Thymus (tissue), 14 donors: ENCODE measurements at places on chromosomes 1 and 21.

DNA sequence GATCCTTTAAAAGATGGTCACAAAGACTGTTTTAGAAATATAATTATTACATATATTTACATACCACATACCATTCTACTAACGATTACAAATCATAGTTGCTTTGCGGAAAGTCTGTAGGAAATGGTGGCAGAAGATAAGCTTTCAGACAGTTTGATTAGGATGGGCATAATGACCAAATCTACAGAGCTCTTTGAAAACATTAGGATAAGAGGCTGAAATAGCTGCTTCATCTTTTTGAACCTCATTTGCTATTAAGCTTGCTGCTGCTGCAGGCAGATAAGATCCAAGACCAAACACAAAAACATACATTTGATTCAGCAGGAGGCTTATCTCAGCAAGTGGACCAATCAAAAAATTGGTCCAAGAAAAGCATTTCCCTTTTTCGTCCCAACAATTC lies 47.1 kb downstream of the DDAH1 start:
- no peak for DNase-seq

GRCh38 chr21:26091480-26092018 lies 79.0 kb downstream of the APP start:
- DNase-seq, result no peak

DNA sequence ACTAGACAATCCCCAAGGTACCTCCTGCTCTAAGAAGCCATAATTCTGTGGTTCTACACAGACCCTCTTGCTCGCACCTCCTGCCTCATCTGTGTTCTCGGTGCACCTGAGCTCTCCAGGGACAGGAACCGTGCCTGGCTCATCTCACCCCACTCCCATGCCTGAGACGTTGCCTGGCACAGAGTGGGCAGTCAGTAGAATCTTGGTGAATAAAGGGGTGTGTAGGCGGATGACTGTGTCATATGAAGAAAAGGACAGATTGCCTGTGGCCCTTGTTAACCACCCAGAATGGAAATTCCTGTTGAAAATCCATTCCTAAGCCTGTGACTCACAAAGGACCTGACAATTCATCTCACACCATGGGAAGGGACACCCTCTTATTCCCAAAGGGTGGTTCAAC lies 92.9 kb downstream of the KCNN3 start:
- no peak for DNase-seq

DNA sequence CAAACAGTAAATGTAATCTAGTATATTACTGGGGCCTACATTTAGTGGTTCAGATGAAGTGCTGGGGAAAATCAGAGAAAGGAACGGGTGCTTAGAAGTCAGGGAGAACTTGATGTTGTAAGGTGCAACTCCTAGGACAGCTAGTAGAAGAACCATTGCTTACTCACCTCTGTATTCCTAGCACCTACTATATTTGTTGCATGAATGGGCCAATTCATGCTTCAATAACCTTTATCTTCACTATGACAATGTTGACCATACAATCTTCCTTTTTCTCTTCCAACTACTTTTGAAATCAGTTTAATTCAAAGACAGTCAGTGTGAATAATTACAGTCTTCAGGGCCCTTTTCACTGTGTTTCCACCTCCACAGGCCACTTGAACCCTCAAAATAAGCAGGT lies 125.0 kb upstream of the DMRTA2 start:
- no peak for DNase-seq

GRCh38 chr1:82317671-82318070 lies 516.9 kb downstream of the ADGRL2 start:
- DNase-seq, result no peak

DNA sequence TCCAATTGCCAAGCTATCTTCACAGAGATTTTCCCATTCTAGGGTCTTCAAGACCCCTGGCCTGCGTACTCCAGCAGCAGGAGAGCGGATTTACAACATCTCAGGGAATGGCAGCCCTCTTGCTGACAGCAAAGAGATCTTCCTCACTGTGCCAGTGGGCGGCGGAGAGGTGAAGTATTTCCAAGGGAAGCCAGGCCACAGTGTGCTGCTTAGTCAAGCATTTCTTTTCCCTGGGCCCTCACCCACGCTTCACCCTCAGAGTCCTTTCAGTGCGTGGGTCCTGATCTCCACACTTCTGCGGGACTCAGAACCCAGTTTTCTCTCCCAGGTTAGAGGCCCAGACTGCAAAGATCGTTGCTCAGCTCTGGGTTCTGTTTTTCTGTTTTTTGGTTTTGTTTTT lies 13.1 kb downstream of the CDCA8 start:
- no peak for DNase-seq

DNA sequence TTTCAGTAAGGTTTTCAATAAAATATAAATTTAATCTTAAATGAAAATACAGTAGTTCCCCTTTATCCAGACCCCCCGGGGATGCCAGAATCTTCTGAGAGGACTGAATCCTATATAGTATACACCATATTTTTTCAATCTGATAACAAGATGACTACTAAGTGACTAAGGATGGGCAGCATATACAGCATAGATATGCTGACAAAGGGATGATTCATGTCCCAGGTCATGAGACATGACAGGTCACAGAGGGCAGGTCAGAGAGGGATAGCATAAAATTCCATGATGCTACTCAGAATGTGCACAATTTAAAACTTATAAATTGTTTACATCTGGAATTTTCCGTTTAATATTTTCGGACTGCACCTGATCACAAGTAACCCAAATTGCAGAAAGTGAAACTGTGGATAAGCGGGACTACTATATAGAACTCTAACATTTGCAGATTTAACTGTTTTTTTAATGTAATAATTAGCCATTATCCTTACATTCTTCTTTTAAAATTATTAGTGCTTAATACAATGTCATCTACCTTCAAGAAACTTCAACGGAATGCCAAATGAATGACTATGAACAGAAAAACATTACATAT lies 48.8 kb downstream of the LRRC40 start:
- DNase-seq, result no peak

DNA sequence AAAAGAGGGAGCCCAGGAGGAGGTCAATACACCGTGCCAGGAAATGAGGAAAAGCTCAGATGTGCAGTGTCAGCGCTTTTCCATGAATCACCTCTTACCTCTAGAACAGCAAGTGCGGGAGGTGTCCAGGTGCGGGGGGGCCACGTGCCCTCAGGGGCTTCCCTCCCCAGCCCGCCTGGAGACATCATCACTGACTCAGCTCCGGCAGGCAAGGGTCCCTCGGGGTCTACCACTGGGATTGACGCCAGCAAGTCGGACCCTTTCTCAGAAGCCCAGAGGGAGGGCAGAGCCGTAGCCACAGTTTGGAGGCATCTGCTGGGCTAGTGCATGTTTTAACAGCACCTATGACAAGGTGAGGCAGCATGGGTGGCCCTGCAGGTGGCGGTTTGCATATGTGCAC lies 67.4 kb upstream of the TRAPPC10 start:
- no peak for DNase-seq

DNA sequence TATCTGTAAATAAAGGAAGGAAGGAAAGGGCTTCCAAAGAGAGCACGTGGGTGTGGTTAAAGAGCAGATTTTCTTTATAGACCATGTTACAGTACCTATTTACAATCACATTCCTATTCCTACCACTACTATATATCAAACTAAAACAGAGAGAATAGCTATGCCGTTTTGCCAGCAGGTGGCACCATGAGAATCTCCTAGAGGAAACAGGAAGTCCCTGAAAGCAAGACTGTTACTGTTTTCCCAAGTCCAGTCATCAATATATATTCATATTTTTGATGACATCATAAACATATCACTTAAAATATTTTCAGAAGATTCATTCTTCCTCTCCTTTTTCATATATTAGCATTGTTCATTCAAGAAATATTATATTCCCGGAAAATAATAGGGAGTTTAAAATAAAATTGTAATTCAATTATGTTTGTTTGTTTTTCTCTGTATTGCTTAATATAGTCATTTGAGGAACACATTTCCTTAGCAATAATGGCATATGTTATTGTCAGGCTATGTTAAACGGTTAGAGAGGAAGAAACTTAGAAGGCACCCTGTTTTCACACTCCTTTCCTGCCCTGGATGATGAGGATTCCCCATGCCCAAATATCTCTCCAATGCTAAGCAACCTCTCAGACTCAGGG lies 6.6 kb downstream of the CCDC190 start:
- peak; percentile 13 for DNase-seq

- DNase-seq, result no peak
Observed at GRCh38 chr1:156435545-156436140, 64.9 kb downstream of the MEF2D start.

- no peak for DNase-seq
Observed at GRCh38 chr1:110573314-110573713, 32.8 kb downstream of the KCNA2 start.

DNA sequence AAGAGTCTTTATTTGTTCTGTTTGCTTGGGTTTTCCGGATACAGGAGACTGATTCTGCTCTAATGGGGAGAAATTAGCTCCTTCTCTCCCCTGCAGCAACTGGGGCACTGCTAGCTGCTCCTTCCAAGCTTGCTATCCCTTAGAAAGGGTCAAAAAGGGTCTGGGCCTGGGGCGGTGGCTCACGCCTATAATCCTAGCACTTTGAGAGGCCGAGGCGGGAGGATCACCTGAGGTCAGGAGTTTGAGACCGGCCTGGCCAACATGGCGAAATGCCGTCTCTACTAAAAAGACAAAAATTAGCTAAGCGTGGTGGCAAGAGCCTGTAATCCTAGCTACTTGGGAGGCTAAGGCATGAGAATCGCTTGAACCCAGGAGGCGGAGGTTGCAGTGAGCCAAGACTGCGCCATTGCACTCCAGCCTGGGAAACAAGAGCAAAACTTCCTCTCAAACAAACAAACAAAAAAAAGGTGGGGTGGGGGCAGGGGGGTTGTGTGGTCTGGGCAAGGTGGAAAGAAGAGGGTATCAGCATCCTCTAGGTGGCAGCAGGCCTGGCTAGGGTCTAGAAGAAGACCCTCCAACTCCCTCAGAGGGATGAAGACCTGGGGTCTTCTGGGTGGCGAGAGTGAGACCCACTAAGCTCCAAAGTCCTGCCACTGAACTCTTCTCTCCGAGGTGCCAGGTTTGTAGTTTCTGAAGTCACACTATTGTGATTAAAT lies 15.4 kb upstream of the TBX15 start:
- no peak for DNase-seq

DNA sequence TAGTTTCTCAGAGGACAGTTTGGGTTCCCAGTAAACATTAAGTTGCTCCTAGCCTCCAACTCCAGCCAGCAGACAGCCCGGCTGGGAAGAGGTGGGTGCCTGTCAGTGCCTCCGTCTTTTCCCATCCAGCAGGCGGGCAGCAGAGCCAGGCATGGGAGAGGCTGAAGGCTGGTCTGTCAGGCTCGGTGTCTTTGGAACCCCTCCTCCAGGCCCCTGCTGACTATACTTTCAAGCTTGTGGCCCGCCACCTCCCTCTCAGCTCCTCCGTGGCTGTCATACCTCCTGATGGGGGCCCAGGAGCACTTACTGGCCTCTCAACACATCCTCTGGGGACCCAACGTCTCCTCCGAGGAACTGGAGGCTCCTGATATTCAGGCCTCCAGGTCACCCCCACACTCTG lies 140.9 kb downstream of the ACTL8 start:
- DNase-seq, result no peak

- no peak for DNase-seq
Observed at GRCh38 chr1:178885869-178886268, 15.0 kb upstream of the ANGPTL1 start.

GRCh38 chr1:184646824-184647223 lies 107.8 kb downstream of the EDEM3 start:
- DNase-seq, result no peak

DNA sequence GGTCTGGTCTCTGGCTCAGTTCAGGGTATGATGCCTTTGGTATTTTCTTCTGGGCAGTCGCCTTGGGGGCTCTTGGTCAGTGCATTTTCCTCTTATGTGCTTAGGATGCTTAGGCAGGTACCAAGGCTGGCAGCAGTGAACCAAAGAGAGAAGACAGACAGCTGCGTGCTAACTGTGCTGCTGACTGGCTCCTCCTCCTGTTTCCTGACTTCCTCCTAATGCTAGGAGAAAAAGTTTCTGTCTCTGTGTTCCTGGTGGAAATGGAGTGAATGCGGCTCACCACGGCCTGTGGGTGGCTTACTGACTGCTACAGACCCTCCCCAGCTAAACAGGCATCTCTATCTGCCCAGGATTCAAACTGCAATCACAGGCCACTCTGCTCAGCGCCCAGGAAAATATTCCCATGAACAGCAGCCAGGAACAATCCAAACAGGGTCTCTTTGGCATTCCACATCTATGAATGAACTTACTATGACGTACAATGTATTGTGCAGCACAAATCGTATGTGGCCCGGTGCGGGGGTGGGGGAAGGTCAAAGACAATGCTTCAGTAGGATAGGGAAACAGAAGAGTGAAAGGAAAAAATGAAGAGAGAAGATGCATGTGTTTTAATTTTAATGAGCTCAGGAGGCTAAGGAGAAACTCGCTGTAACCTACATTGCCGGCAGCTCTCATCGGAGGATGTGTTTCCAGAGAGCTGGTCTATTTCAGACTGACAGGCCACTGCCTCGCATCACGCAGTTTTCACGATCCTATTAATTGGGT lies 2.8 kb downstream of the ABCG1 start:
- no peak for DNase-seq

GRCh38 chr1:59055908-59056719 lies 240.8 kb upstream of the FGGY start:
- no peak for DNase-seq

GRCh38 chr1:1116701-1117468 lies 996 bp upstream of the C1orf159 start:
- no peak for DNase-seq

DNA sequence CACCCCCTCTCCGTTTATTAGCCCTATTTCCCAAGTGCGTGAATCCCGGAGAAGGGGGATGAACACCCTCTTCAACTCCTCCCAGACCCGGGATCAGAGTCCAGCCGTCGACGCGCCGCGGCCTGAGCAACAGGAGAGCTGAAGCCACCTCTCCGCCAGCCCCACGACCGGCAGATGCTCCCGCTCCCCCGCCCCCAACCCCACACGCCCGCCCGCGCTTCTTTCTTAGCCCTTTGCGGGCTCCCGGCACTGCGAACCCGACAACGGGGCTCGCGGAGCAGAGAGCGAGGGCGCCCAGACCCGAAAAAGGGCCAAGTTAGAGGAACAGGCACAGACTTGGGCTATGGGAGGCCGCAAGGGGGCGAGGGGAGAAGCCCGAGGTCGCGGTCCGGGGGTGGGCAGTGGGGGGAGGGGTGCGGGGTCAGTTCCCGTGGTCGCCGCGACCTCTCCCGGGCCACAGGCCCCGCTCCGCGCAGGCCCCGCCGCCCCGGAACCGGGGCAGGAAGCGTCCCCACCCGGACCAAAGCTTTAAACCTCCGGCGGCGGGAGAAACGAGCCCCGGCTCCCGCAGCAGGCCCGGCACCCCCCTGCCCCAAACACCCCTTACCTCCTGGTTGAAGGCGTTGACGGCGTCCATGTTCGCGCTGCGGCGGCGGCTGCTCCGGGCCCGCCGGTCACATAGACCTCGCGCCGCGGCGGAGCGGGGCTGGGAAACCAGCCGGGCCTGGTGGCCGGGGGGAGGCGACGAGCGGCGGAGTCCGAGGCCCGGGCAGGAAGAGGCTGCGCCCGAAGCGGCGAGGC lies 662 bp downstream of the SCAF4 start:
- no peak for DNase-seq

GRCh38 chr21:39519835-39520234 lies 68.1 kb downstream of the SH3BGR start:
- DNase-seq, result no peak

- DNase-seq, result no peak
Observed at GRCh38 chr1:226956942-226957713, 17.0 kb downstream of the COQ8A start.

GRCh38 chr1:155176544-155177071 lies 3.0 kb downstream of the TRIM46 start:
- peak; percentile 81 for DNase-seq

GRCh38 chr21:45178070-45178608 lies 103.8 kb downstream of the ADARB1 start:
- DNase-seq, result no peak

GRCh38 chr1:206535853-206536188 lies 28.5 kb downstream of the RASSF5 start:
- no peak for DNase-seq

GRCh38 chr1:165129568-165130164 lies 226.8 kb downstream of the LMX1A start:
- peak; percentile 11 for DNase-seq
